A549 treated with CORT108297 at 1 μM for 4 hours (cell line): ENCODE measurements at places on chromosomes 2 and 18. TPM values are rescaled to one million over a fixed set of nuclear protein-coding genes. Genes with fewer than 3 reads are reported as not detected.

Gene CAPN14
- total RNA-seq, result 0.02 to 0.07 TPM (median 0.03 TPM) in 4 of 5 replicates, not detected in the other

Gene RNF125
- total RNA-seq, result 0.20 to 0.32 TPM (median 0.28 TPM) in 5 replicates

Gene UBR3
- 8.2 to 11.5 TPM (median 9.7 TPM) in 5 replicates for total RNA-seq

Gene SLC11A1
- 0.15 to 0.41 TPM (median 0.28 TPM) in 5 replicates for total RNA-seq

Gene CTAGE1
- total RNA-seq, result 0.05 TPM in 1 of 5 replicates, not detected in the others

Gene ESCO1
- total RNA-seq, result 7.9 to 10.5 TPM (median 9.0 TPM) in 5 replicates

Gene LRP2
- 0.01 to 0.06 TPM (median 0.02 TPM) in 3 of 5 replicates, not detected in the others for total RNA-seq

Gene SS18
- 45.8 to 57.8 TPM (median 52.3 TPM) in 5 replicates for total RNA-seq

Gene POTEJ
- not detected in 5 replicates for total RNA-seq

Gene TMEFF2
- 0.13 to 0.81 TPM (median 0.34 TPM) in 5 replicates for total RNA-seq

Gene TDRD15
- total RNA-seq, result not detected in 5 replicates

Gene SERPINB10
- total RNA-seq, result not detected in 5 replicates

Gene NXPH2
- not detected in 5 replicates for total RNA-seq

Gene AMER3
- total RNA-seq, result not detected in 5 replicates

Gene EML6
- total RNA-seq, result 1.0 to 2.1 TPM (median 1.6 TPM) in 5 replicates

Gene ASAP2
- 31.5 to 43.8 TPM (median 38.6 TPM) in 5 replicates for total RNA-seq

Gene DNER
- total RNA-seq, result 6.2 to 10.2 TPM (median 7.2 TPM) in 5 replicates

Gene RAB12
- total RNA-seq, result 21.7 to 31.5 TPM (median 25.7 TPM) in 5 replicates

Gene IGFBP2
- 59.8 to 88.9 TPM (median 83.2 TPM) in 5 replicates for total RNA-seq

Gene GAD1
- 0.53 to 0.67 TPM (median 0.61 TPM) in 5 replicates for total RNA-seq

Gene MYO5B
- total RNA-seq, result 10.0 to 12.3 TPM (median 11.0 TPM) in 5 replicates

Gene FOXD4L1
- 0.20 to 0.67 TPM (median 0.34 TPM) in 5 replicates for total RNA-seq
